ENCODE measurements at places on chromosomes 6 and 20. TPM values are rescaled to one million over a fixed set of nuclear protein-coding genes. Genes with fewer than 3 reads are reported as not detected.

SLCO4A1 gene
- polyA plus RNA-seq, result 7.4 TPM

SLC22A16 gene
- polyA plus RNA-seq, result not detected

MMP24 gene
- 7.3 TPM for polyA plus RNA-seq

ZC3H12D gene
- polyA plus RNA-seq, result 0.16 TPM

ZNF391 gene
- polyA plus RNA-seq, result 1.4 TPM

NTSR1 gene
- 0.15 TPM for polyA plus RNA-seq

PREX1 gene
- polyA plus RNA-seq, result 6.9 TPM

CCN6 gene
- not detected for polyA plus RNA-seq

FYN gene
- 16.5 TPM for polyA plus RNA-seq

SIRPD gene
- not detected for polyA plus RNA-seq

CLPSL1 gene
- polyA plus RNA-seq, result not detected

C6orf15 gene
- polyA plus RNA-seq, result not detected

LAMA4 gene
- 5.2 TPM for polyA plus RNA-seq

MYLK4 gene
- polyA plus RNA-seq, result 1.0 TPM

MAP3K7 gene
- polyA plus RNA-seq, result 10.5 TPM

VNN1 gene
- 0.82 TPM for polyA plus RNA-seq

POFUT1 gene
- polyA plus RNA-seq, result 10.3 TPM

FAM50B gene
- 4.1 TPM for polyA plus RNA-seq
